Natural killer cell (primary cell): ENCODE measurements at places on chromosomes 1 and 21. TPM values are rescaled to one million over a fixed set of nuclear protein-coding genes. Genes with fewer than 3 reads are reported as not detected.

The HEYL gene
- not detected for total RNA-seq

The FBLIM1 gene
- not detected for total RNA-seq

The AKR7A3 gene
- total RNA-seq: 1.1 TPM

The ARHGAP30 gene
- total RNA-seq: 272 TPM

The AMY1A gene
- total RNA-seq: not detected

The TMEM82 gene
- not detected for total RNA-seq

The CLIC6 gene
- not detected for total RNA-seq

The PLPPR4 gene
- total RNA-seq: not detected

The DISC1 gene
- total RNA-seq: 10.7 TPM
